ENCODE measurements at places on chromosomes 5 and 9.

GRCh38 chr9:83346655-83347420, 191.4 kb downstream of the FRMD3 start:
- DNase-seq: no peak

- DNase-seq: no peak
These were observed 133.3 kb downstream of the PCSK5 start for GRCh38 chr9:76023715-76024195.

- DNase-seq: no peak
These were observed 357.9 kb upstream of the CCNH start for GRCh38 chr5:87770601-87771121.

- no peak for DNase-seq
These were observed 20.5 kb downstream of the AQP3 start for GRCh38 chr9:33426843-33427293.

- DNase-seq: no peak
These were observed 148.4 kb downstream of the TTLL11 start for GRCh38 chr9:121944711-121945191.

- DNase-seq: no peak
These were observed 47.0 kb upstream of the SELENOP start for GRCh38 chr5:42858687-42859086.

- DNase-seq: no peak
These were observed 106.7 kb downstream of the FAM174A start for GRCh38 chr5:100641833-100642232.

- no peak for DNase-seq
These were observed 12.0 kb downstream of the UIMC1 start for GRCh38 chr5:176994460-176995121.

DNA sequence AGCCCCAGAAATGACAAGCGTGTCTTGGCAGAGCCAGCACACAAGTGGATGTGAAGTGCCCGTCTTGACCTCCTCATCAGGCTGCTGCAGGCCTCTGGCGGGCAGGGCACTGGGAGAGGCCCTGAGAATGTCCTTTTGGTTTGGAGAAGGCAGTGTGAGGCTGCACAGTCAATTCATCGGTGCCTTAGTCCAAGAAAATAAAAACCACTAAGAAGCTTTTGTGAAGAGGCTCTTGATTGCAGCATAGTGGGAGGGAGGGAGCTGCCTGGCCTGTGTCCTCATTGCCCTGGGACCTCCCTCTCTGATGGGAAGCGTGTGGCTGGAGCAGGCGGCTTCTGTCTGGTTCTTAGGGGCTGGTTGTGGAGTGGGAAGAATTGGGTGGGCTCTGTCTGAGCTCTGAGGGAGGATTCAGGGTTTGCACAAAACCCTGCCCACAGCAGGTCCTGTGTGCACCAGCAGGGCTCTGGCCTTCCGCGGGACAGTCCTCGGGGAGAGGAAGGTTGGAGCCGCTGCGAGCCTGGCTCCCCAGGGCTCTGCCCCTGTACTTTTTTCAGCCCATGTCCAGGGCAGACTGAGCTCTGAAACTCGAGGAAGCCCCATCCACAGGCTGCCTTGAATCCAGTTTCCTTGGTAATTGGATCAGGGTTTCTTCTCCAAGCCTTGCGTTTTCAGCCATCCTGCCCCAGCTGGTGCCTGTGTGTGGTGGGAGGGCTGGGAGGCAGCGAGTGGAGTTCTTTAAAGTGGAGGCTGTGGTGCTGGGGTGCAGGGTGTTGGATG, 1.1 kb downstream of the HRCT1 start:
- DNase-seq: no peak

GRCh38 chr5:91384671-91385430, 1.7 kb upstream of the ARRDC3 start:
- no peak for DNase-seq

- DNase-seq: no peak
These were observed 136.9 kb upstream of the PRR16 start for GRCh38 chr5:120327180-120327579.

GRCh38 chr9:3012842-3013241, 168.9 kb upstream of the PUM3 start:
- DNase-seq: no peak

DNA sequence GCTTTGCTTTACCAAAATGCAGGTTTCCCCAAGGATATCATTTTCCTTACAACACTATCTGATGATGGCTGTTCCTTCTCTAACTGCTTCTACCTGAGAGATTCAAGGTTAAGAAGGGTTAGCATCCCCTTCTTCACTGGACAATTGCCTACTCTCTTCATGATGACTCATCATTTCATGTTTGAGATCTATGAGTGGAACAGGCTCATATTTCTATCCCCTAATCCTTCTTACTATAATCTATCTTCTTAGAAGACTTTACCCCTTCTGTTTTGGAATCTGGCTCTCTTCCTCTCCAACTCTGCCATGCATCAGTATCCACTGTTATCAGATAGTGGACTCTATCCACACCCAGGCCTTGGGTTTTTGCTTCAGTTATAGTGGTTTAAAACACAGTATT, 54.3 kb downstream of the NR3C1 start:
- no peak for DNase-seq

- DNase-seq: no peak
These were observed 32.1 kb downstream of the MCTP1 start for GRCh38 chr5:95252801-95253200.

DNA sequence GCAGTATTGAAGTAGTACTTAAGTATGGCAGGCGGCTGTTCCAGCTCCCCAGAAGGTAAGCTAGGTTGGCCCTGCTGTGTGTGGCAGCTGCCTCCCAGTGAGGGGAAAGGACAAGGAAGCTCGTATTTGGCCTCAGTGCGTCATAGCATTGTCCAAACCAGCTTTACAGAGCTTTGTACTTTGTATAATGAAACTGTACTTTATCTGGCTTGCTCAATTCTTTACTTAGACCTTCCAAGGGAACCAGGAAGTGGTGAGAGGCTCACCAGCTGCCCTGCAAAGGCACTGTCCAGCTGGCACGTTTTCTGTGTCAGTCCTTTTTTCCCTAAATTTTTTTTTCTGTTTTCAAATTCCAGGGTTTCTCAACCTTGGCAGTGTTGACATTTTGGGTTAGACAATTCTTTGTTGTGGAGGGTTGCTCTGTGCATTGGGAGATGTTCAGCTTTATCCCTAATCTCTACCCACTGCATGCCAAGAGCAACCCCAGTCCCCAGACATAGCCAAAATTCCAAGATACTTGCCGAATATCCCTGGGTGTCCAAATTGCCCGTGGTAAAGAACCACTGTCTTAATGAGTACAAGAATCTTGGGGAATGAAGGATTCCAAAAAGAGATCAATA, 474.5 kb downstream of the LRRC70 start:
- DNase-seq: no peak

GRCh38 chr5:56454219-56454862, 221.2 kb upstream of the ANKRD55 start:
- no peak for DNase-seq

GRCh38 chr9:19409401-19410194, 789 bp downstream of the ACER2 start:
- DNase-seq: no peak

DNA sequence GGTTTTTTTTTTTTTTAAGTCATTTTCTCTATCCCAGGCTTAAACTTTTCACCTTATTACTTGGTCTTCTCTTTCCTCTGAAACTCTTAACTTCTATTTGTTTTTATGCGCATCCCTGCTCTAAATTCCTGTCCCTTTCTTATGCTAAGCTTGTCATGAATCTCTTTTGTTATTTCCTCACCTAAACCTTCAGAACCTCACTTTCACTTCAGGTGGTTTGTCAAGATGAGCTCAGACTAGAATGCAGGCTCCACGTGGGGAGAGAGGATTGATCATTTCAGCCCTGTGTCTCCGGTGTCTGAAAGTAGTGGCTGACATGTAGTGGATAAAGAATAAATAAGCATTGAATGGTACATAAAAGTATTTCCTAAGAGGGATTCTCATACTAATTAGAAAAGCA, 63.6 kb downstream of the ANXA1 start:
- no peak for DNase-seq

DNA sequence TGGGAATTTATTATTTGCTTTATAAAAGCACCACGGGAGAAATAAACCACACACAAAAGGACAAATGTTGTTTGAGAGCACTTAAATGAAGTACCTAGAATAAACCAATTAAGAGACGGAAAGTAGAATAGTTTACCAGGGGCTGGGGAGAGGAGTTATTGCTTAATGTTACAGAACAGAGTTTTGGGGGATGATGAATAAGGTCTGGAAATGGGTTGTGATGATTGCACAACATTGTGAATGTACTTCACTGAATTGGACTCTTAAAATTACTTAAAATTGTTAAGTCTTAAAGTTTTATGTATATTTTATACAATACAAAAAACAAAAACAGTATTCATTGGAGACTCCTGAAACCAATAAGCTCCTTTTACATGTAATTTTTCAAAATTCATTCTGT, 1.5 kb downstream of the ZBTB43 start:
- no peak for DNase-seq

DNA sequence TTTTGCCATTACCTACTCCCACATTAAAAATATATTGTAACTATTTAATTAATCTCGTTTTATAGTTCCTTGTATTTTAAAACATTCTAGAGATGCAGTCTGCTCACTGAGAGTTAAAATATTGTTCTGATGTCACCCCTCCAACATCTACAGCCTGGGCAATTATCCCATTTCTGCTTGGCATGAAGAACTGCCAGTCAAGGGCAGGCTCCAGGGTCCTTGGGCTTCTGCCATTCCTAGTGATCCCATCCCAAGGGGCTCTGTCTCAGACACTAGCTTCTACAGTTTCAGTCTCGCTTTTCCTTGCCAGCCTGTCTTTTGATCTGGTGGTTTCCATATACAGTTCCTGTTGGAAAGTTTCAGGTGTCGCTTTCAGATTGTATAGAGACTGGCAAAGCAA, 287.2 kb downstream of the TMEM232 start:
- DNase-seq: no peak

DNA sequence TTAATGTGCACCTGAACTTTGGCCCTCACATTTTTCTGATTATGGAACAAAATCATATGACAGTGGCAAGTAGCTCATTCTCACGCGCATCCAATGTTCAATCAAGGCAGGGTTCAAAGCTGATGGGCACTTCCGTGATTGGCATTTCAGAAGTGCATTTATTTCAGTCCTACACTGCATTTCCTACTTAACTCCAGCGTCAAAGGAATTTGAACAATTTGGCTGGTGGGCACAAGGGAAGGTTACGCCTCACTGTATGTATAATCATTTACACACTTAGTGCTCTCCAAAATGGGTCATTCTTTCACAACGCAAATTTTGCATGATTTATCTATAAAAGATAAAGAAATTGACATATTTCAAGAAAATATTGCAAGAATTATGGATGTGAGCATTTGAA, 167.9 kb upstream of the VLDLR start:
- DNase-seq: no peak

DNA sequence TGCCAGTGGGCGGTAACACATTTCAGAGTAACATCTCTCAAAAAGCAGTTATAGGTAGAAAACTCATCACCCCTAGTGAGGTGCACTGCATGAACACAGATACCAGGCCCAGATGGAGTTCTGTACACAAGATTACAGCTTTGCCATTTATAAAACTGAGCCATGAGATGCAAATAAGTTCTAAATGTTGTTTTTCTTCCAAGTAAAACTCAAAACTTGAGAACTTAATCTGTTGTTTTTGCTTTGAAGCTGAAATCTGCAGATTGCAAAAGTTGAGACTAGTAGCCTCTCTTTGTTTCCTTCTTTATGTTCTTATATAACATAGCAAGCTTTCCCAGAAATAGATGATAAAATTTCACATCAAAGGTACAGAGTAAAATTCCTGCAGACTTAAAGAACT, 434.1 kb downstream of the PLK2 start:
- no peak for DNase-seq

DNA sequence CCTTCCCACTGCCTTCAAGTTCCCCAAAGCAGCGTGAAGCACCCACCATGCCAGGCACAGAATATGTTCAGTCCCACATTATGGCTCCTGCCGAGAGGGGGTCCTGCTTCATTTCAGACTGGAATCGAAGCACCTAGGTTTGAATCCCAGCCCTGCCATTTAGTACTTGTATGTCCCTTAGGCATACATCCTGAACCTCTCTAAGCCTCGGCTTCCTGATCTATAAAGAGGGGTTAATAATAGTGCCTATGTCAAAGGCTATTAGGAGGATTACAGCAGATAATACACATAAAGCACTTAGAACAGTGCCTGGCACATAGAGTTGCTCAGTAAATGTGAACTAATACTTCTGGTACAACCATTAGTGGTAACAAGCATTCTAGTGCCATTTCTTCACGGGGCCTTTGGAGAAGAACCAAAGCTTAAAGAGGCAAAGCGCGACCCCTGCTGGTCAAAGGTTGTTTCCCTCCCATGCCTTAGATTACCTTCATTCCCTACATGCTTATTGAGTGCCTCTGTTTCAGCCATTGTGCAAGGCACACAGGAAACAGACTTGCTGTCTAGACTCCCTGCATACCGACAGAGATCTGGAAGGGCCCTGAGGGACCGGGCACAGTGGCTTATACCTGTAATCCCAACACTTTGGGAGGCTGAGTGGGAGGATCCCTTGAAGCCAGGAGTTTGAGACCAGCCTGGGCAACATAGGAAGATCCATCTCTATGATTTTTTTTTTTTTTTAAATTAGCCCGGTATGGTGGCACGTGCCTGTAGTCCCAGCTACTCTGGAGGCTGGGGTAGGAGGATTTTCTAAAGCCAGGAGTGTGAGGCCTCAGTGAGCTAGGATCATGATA, 98.3 kb downstream of the PPARGC1B start:
- peak; percentile 69 for DNase-seq

- DNase-seq: no peak
These were observed 4.0 kb downstream of the MAT2B start for GRCh38 chr5:163509291-163509951.
